GM12878 (cell line): ENCODE measurements at places on chromosomes 7 and 10. TPM values are rescaled to one million over a fixed set of nuclear protein-coding genes. Genes with fewer than 3 reads are reported as not detected.

CTBP2 gene
- total RNA-seq = 0.56 and 0.72 TPM in 2 replicates

FAM131B gene
- total RNA-seq = 0.05 and 0.13 TPM in 2 replicates

GIMAP4 gene
- 0.54 and 1.0 TPM in 2 replicates for total RNA-seq

ZNF438 gene
- total RNA-seq = 1.2 and 1.8 TPM in 2 replicates

PCLO gene
- 0.03 TPM in 1 of 2 replicates, not detected in the other for total RNA-seq

MEOX2 gene
- total RNA-seq = not detected in 2 replicates

TMEM176A gene
- not detected in 2 replicates for total RNA-seq

SEMA3C gene
- total RNA-seq = 0.19 and 0.41 TPM in 2 replicates

DNA sequence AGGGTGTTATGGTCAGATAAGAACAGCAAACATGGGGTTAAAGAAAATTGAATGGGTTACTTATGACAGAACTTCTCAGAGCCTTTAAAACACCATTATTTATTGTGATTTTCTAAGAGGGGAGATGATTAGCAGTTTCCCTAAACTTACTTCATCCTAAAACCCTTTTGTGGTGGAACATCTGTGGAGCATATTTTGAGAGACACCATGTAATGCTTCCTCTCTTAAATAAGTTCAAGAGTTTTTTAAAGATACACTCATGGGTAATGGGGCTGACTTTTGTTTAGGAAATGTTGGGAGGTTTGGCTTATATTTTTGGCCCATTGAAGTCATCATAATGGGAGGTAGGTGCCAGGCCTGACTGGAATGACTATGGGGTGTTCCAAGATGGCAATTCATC lies 8.4 kb upstream of the PDCD4 start:
- H3K27me3 ChIP-seq = no peaks in the 10 kb centered on the region
- DNase-seq = no peak
- no peak overlapping the region for H3K4me3 ChIP-seq
- H3K36me3 ChIP-seq = no peaks in the 10 kb centered on the region

DNA sequence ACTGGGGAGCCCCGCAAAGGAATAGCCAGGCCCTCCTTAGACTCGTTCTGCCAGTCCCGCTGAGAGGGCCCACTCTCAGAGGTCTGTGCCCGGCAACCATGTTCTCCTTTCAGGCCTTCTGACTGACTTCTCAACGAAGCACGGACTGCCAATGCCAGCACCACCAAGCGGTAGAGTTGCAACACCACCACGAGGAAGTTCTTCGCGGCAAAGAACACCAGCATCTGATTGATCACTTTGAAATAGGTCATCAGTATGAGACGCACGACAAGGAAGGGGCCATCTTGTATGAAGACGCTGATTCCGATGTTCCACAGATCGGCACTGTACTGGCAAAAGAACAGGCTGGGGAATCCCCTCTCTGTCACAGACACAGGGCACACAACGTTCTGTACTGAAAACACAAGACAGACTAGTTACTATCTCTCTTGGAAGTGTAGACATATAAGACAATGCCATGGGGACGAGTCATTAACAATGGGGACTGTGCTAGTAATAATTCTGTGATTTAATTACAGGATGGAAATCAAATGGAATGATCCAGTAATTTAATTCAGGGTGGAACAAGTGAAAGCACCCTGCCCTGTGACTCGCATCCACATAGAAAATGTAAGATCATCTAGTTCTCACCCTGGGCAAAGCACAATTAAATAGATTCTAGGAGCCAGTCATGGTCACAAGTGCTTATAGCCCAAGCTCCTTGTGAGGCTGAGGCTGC lies 42.7 kb downstream of the TMEM26 start:
- H3K4me1 ChIP-seq = no peaks in the 10 kb centered on the region
- H3K4me3 ChIP-seq = no peak overlapping the region
- H3K27ac ChIP-seq = no peak overlapping the region

GRCh38 chr7:131249003-131249402 lies 78.7 kb upstream of the MKLN1 start:
- DNase-seq = no peak
- H3K27me3 ChIP-seq = no peaks in the 10 kb centered on the region; the same call in 1 of the 2 replicates
- H3K36me3 ChIP-seq = no peaks in the 10 kb centered on the region
- H3K4me1 ChIP-seq = no peaks in the 10 kb centered on the region
- H3K27ac ChIP-seq = no peak overlapping the region

DNA sequence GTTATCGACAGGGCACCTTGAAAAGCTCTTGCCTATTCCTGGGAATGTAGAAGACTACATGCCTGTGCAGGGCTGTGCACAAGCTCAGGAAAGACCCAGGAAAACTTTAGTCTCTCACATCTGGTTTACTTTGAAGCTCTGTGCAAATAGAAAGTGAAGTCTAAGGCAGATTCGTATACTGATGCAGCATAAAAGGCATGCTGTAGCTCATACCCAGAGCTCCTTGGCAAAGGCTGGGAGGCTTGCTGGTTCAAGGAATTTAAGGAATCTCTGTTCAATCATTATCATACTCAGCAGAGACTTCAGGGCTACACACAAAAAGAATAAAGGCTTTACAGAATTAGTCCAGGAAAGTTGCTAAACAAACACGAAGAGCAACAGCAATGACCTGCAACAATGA lies 192.0 kb downstream of the OTUD1 start:
- DNase-seq = no peak
- H3K4me3 ChIP-seq = no peak overlapping the region
- no peaks in the 10 kb centered on the region for H3K27me3 ChIP-seq
- no peak overlapping the region for H3K27ac ChIP-seq
- H3K36me3 ChIP-seq = no peaks in the 10 kb centered on the region
- no peaks in the 10 kb centered on the region for H3K4me1 ChIP-seq

- H3K27me3 ChIP-seq = no peaks in the 10 kb centered on the region
- no peaks in the 10 kb centered on the region for H3K4me1 ChIP-seq
- no peak overlapping the region for H3K27ac ChIP-seq
- DNase-seq = no peak
Measured at GRCh38 chr7:47405921-47406800, 175.8 kb downstream of the TNS3 start.

DNA sequence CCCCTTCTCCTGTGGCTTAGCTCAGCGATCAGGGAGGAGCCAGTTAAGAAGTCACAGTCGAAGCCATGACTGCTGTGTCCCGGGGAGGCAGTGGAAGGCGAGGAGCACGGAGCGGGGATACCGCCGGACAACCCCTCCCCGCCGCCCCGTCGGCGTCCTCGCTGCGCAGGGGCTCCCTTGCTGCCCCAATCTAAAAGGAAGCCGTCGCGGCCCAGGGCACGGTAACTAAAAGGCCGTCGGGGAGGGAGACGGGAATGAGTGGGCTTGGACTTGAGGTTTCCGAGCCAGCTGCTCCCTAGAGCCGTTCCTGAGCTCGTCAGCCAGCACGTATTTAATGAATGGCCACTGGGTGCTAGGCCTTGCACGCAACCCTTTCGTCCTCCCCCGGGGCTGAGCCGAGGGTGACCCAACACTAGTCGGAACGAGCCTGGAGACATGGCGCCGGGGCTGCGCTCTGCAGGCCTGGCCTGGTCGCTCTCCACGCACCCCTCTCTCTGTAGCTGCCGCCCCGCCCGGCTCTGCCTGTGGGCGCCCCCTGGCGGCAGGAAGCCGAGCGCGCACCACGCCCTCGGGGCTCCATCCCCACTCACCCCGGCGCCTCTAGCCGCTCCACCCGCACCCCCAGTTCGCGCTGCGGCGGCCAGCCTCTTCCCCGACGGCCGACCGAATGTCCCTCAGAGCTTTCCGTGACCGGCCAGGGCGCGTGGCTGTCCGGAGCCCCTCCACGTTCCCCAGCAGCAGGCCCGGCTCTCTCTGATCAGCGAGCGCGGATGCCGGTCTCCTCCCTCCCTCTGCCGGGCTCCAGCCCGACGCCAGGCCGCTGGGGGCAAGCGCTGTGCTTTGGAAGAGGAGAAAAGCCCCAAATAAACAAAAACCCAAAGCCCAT lies 29.3 kb upstream of the KCNK18 start:
- no peak overlapping the region for H3K27ac ChIP-seq
- no peaks in the 10 kb centered on the region for H3K4me1 ChIP-seq
- no peaks in the 10 kb centered on the region for H3K36me3 ChIP-seq
- DNase-seq = no peak
- H3K27me3 ChIP-seq = peaks cover 22% of the 10 kb centered on the region

- no peaks in the 10 kb centered on the region for H3K27me3 ChIP-seq
- DNase-seq = no peak
- H3K36me3 ChIP-seq = no peaks in the 10 kb centered on the region
- H3K4me3 ChIP-seq = no peak overlapping the region
Measured at GRCh38 chr10:131402771-131403650, 91.5 kb upstream of the TCERG1L start.

DNA sequence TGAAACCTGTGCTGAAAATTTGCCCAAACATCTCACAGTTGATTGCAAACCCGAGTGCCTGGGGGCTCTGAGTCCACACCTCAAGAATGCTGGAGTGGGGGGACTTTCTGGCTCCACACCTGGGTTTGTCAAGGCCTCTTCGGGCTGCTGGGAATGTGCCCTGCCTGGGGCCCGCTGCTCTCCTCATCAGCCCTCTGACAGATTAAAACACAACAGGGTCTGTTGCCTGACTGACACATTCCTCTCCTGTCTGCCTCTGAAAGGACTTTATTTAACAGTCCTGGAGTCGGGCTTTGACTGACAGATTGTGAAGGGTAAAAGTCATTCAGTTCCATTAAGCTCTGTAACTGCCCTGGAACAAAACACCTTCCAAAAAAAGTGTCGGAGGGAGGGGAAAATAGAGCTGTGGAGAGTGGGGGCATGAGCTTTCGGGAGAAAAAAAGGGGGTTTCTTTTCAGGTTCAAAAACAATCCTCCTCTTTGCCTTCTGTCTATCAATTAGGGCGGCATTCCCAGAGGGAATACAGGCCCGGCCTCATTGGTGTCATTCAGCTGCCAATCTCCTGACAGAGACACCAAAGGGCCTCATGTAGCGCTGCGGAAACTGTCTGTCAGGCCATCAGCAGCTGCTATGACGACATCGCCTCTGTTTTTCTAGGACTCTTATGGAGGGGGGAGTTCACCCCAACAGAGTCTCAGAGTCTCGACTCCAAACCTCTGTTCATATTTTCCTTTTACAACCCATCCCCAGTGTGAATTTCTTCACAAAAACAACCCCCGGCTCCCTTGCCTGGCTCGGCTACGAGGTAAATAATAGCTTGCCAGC lies 398.8 kb upstream of the NFE2L3 start:
- H3K27ac ChIP-seq = no peak overlapping the region
- no peaks in the 10 kb centered on the region for H3K4me1 ChIP-seq
- no peaks in the 10 kb centered on the region for H3K36me3 ChIP-seq
- no peak for DNase-seq
- peaks cover 5% of the 10 kb centered on the region for H3K27me3 ChIP-seq

GRCh38 chr7:65796205-65796604 lies 76.7 kb upstream of the VKORC1L1 start:
- no peak for DNase-seq
- peaks cover 2% of the 10 kb centered on the region; the same call in 1 of the 2 replicates for H3K36me3 ChIP-seq
- H3K4me1 ChIP-seq = peaks cover 12% of the 10 kb centered on the region
- H3K4me3 ChIP-seq = no peak overlapping the region

- no peaks in the 10 kb centered on the region for H3K27me3 ChIP-seq
- H3K27ac ChIP-seq = peak overlapping the region; percentile 18; the same call in 1 of the 2 replicates
- no peak overlapping the region for H3K4me3 ChIP-seq
- H3K36me3 ChIP-seq = no peaks in the 10 kb centered on the region
Measured at GRCh38 chr7:138886501-138886917, 88.5 kb upstream of the ATP6V0A4 start.

GRCh38 chr10:11949152-11949551 lies 93.5 kb downstream of the UPF2 start:
- H3K4me3 ChIP-seq = no peak overlapping the region
- no peak overlapping the region for H3K27ac ChIP-seq
- H3K27me3 ChIP-seq = no peaks in the 10 kb centered on the region
- peaks cover 1% of the 10 kb centered on the region; the same call in 1 of the 2 replicates for H3K36me3 ChIP-seq

GRCh38 chr7:155798673-155799439 lies 13.4 kb downstream of the SHH start:
- H3K4me3 ChIP-seq = no peak overlapping the region
- no peak overlapping the region for H3K27ac ChIP-seq
- no peaks in the 10 kb centered on the region for H3K4me1 ChIP-seq
- no peaks in the 10 kb centered on the region for H3K36me3 ChIP-seq

DNA sequence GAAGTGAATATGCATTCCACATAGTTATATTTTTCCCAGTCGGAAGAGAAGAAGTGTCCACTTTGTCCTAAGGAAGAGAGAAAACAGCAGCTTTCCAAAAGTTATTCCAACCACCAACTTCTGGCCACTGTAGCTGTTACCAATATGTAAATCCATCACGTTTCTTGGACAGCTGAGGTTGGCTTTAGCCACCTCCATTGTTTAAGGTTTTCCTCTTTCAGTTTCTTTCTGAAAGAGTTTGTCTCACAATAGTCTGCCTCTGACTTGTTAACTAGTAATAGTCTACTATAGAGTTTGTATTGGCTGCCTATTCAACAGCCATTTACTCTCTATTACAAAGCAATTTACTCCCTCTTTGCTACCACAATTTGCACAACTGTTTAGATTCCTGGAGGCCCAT lies 457.6 kb upstream of the LRRN3 start:
- no peaks in the 10 kb centered on the region for H3K36me3 ChIP-seq
- no peaks in the 10 kb centered on the region for H3K27me3 ChIP-seq
- H3K4me3 ChIP-seq = no peak overlapping the region

- no peak for DNase-seq
- H3K36me3 ChIP-seq = no peaks in the 10 kb centered on the region; the same call in none of the 2 replicates
- H3K27me3 ChIP-seq = no peaks in the 10 kb centered on the region
- no peak overlapping the region for H3K27ac ChIP-seq
- H3K4me1 ChIP-seq = no peaks in the 10 kb centered on the region
- no peak overlapping the region for H3K4me3 ChIP-seq
Measured at GRCh38 chr7:36911788-36912187, 187.5 kb upstream of the AOAH start.

GRCh38 chr7:30845426-30846135 lies 66.1 kb upstream of the AQP1 start:
- DNase-seq = no peak
- H3K27ac ChIP-seq = no peak overlapping the region
- H3K36me3 ChIP-seq = no peaks in the 10 kb centered on the region
- H3K4me3 ChIP-seq = no peak overlapping the region

DNA sequence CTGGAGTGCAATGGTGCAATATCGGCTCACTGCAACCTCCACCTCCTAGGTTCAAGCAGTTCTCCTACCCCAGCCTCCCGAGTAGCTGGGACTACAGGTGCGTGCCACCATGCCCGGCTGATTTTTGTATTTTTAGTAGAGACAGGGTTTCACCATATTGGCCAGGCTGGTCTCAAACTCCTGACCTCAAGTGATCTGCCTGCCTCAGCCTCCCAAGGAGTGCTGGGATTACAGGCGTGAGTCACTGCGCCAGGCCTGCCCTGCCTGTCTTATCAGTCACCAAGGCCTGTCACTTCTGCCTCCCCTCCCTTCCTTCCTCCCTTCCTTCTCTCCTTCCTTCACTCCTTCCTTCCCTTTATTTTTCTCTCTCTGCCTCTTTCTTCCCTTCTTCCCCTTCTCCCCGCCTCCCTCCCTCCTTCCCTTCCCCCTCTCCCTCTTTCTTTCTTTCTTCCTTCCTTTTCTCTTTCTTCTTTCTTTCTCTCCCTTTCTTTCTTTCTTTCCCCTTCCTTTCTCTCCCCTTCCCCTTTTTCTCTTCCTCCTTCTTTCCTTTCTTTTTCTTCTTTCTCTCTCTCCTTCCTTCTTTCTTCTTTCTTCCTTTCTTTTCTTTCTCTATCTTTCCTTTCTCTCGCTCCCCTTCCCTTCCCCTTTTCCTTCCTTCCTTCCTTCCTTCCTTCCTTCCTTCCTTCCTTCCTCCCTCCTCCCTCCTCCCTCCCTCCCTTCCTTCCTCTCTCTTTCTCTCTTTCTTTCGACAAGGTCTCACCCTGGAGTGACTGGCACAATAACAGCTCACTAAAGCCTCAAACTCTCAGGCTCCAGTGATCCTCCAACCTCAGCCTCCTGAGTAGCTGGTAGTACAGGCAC lies 3.1 kb upstream of the ST7 start:
- no peaks in the 10 kb centered on the region for H3K27me3 ChIP-seq
- no peak overlapping the region for H3K27ac ChIP-seq
- no peak for DNase-seq

GRCh38 chr7:37284805-37285231 lies 163.8 kb downstream of the ELMO1 start:
- no peaks in the 10 kb centered on the region for H3K36me3 ChIP-seq
- peaks cover 11% of the 10 kb centered on the region for H3K4me1 ChIP-seq
- no peak overlapping the region for H3K27ac ChIP-seq
- H3K4me3 ChIP-seq = no peak overlapping the region
- H3K27me3 ChIP-seq = no peaks in the 10 kb centered on the region
- peak; percentile 9 for DNase-seq
